ENCODE measurements at places on chromosomes 4 and X.

GRCh38 chrX:134554291-134554690 lies 94.3 kb downstream of the HPRT1 start:
- no peak for DNase-seq

DNA sequence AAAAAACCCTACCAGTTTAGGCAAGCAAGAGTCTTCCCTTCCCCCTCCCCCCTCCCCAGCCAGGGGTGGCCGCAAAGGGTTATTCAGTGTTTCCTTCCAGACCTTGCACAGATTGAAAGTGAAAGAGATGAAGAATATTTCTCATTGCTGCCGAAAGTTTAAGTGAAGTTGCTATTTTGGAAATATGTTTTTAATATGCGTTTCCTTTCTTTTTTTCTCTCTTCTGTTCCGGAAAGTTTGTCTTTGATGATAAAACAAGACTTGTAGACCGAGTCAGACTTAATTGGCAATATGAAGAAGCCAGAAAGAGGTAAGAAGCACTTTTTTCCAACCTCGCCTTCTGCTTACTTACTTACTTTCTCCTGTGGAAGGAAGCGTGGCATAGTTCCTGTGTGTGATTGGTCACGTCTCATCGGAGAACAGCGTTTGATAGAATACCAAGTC lies 58.5 kb upstream of the CLCN4 start:
- no peak for DNase-seq

GRCh38 chr4:123937581-123937980 lies 541.0 kb downstream of the SPRY1 start:
- DNase-seq: no peak

DNA sequence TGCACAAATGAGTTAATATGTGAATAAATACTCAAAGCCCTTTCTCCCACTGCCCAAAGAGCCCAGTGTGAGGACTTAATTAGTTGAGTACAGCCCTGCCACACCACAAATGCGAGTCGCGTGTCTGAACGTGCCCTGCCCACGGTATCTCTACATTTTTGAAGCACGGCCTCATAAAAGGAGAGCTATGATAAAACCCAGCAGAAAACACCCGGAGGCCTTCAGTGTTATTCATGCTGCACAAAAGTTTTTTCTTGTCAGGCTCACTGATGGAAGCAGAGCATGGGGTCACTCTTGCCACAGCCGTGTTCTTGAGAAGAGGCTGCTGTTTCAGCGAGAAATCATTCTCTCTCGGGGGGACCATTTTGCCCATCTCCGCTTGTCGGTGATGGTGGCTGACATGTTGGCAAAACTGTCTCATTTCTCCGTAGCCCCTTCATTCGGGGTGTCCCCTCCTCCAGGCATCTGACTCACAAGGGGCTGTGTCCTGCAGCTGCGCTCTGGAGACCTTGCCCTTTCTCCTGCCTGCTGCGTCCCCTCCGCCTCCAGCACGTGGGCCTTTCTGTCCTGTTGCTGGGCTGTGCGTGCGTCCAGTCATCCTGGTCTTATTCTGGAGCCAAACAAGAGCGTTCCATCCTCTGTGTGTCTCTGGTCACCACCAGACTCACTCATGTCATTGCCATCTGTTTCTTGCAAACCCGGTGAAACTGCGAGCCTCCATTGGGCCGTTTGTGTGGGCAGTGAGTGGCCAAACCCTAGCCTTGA lies 88.8 kb downstream of the SORCS2 start:
- DNase-seq: no peak

- no peak for DNase-seq
Observed at GRCh38 chr4:118114720-118115119, 80.4 kb downstream of the NDST3 start.

DNA sequence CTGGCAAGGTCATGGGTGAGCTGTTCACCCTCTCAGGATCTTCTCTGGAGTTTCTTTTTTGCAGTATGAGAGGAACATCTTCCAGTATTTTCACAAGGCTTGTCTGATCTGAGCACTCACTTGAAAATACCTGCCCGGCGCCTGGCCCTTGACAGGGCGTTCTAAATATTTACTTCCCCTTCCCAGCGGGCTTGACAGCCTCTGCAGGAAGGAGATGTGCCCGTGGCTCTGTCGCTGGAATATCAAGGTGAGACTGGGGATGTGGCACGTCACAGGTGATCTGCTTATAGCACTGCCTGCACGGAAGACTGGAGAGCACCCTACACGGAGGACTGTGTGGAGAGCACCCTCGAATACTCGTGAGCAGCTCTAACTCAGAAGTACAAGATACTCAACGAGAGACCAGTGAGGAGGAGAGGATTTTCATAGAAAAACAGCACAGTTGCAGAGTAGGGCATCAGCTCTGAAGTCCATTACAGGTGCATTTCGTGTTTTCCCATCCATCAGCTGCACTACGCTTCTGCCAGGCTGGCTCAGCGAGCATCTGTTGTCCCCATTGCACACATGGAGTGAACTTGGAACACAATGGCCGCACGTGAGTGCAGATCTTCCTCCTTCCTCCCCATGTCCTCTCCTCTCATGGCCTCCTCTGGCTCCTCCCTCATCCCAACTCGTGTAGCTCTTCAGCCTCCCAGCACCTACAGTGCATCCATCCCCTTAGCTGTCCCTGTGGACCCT lies 32.1 kb downstream of the ZBTB49 start:
- DNase-seq: no peak

DNA sequence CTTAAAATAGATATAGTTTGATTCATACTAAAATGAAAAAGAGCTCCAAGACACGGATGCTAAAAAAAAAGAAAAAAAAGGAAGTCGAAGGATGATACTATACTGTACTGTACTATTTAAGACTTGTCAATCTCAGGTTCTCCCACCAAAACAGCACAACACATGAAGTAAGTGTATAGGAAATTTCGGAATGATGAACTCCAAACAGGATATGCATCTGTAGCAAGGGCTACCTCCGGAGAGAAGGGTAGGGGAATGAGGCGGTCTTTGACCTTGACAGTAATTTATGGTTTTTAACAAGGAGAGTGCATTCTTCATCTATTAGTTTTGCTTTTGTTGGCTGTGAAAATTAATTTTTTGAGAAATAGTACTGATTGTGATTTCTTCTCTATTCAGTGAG lies 541 bp upstream of the FIP1L1 start:
- DNase-seq: no peak

DNA sequence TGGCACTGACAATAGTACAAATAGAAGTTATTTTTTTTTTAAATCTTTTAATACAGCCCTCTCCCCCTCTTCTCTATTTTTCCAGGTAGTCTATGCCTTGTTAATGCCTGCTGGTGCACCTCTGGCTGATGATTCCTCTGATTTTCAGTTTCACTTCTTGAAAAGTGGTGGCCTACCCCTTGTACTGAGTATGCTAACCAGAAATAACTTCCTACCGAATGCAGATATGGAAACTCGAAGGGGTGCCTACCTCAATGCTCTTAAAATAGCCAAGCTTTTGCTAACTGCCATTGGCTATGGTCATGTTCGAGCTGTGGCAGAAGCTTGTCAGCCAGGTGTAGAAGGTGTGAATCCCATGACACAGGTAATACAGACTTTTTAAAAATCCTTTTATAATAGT lies 99.1 kb downstream of the USP9X start:
- no peak for DNase-seq

- no peak for DNase-seq
Observed at GRCh38 chrX:129092242-129092641, 431.0 kb downstream of the SMARCA1 start.

DNA sequence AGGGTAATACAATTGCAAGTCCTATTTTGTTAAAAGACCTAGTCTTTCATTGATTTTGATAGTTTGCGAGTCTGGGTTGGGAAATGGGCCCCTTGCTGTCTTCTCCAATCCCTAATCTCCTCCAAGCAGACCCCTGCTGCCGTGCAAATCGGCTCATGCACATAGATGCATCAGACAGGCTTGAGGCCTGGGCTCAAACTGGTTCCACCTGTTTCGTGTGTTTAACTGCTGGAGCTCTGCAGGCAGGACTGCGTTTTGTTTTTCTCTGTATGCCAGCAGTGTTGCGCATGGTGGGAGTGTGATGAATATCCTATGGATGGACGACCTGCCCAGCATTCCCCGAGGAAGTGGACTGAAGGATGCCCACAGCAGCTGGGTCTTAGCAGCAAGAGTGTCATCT lies 133.9 kb downstream of the PDGFRA start:
- DNase-seq: no peak

GRCh38 chrX:46577221-46578005 lies 3.8 kb downstream of the CHST7 start:
- DNase-seq: peak; percentile 74
